ENCODE measurements at places on chromosomes 6 and 20.

DNA sequence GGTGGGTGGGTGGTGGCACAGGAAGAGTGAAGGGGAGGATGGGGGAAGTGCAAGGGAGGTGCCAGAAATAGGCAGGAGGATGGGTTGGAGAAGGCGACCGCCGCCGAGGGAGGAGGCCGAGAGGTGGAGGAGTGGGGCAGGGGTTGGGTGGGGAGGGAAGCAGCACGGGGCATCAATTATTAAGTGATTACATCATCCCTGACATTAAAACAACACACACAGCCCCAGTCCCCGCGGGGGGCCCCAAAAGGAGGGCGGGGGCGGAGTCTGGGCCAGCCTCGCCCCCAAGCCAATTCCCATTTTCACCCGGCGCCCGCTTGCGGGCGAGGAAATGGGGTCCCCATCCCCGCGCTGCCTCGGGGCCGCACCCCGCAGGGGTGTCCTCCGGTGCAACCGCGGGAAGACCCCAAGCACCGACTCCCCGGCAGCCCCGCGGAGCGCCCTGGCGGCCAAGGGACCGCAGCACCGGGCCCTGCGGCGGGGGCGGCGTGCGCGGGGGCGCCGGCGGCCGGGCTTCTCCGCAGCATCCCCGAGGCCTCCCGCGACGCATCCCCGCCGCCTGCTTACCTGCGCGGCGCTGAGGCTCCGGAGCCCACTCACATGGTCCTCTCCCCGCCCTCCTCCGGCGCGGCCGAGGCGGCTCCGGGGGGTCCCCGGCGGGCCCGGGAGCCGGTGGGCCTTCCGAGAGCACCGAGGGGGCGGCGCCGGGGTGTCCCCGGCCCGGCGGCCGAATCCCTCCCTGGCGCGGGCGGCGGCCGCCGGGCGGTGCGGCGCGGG, 663 bp downstream of the FYN start:
- DNase-seq, result no peak

DNA sequence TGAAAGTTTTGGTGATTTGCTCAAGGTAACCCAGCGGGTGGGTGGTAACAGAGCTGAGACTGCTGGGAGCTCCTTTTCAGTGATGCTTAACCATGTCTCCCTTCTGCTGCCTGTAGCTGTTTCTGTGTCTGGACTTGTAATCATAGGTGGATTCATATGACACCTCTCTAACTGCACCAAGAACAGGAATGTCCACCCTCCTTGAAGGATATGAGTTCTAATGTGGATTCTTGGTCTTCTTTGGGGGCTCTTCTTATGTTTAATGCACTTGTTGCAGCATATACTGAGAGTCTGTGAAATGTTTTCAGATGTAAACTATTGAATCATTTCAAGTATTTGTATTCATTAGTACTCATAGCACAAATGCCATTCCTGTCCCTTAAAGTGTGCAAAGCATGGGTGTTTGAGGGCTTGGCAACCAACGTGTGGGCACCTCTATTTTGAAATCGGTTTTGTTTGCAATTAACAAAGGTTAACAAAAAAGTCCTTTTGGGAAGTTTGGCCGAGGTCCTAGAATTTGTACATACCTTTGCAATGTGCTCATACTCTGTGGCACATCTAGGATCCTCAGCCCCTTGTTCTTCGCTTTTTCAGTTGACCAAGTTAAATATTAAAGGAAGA, 138.0 kb downstream of the SOX4 start:
- DNase-seq, result no peak

- DNase-seq, result no peak
These were observed 3.7 kb upstream of the SIRPA start for GRCh38 chr20:1891263-1892118.

- DNase-seq, result no peak
These were observed 87.8 kb upstream of the PRSS16 start for GRCh38 chr6:27159725-27160124.

DNA sequence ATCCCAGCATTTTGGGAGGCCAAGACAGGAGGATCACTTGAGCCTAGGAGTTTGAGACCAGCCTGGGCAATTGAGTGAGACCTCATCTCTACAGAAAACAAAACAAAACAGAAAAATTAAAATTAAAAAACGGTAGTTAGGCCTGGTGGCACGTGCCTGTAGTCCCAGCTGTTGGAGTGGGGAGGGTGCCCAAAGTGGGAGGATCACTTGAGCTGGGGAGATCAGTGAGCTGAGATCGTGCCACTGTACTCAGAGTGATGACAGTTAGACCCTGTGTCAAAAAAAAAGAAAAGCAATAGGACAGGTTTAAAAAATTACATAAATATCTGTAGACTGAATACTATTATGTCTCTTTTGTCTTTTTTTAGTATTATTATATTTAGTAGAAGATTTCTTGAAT, 64.3 kb downstream of the ITCH start:
- no peak for DNase-seq

DNA sequence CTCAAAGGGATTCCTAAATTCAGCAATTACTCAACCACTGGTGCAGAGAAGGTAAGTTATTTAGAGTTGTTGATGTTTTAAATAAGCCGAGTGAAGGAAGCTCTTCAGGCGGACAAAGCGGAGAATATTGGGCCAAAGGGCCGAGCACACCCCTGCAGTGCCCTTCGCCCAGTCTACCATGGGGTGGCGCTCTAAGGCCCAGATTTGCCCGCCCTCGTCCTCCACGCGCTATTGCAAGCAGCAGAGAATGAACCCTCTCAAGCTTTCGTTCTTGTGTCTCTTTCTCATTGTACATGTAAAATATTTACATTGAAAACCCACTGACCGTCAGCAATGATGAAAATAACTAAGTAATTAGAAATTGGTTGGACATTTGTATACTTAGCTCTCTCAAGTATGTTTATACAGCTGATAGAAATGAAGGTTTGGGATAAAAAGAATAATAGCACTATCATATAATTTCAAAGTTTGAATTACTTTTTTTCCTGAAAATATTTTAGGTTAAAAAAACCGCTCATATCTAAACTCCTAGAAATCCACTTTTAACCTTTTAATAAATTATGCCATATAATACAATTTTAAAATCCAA, 195.0 kb upstream of the CEP162 start:
- DNase-seq, result no peak

- DNase-seq, result no peak
These were observed 406.5 kb upstream of the GJE1 start for GRCh38 chr6:141726248-141726647.
